ENCODE measurements at places on chromosomes 7 and 10.

DNA sequence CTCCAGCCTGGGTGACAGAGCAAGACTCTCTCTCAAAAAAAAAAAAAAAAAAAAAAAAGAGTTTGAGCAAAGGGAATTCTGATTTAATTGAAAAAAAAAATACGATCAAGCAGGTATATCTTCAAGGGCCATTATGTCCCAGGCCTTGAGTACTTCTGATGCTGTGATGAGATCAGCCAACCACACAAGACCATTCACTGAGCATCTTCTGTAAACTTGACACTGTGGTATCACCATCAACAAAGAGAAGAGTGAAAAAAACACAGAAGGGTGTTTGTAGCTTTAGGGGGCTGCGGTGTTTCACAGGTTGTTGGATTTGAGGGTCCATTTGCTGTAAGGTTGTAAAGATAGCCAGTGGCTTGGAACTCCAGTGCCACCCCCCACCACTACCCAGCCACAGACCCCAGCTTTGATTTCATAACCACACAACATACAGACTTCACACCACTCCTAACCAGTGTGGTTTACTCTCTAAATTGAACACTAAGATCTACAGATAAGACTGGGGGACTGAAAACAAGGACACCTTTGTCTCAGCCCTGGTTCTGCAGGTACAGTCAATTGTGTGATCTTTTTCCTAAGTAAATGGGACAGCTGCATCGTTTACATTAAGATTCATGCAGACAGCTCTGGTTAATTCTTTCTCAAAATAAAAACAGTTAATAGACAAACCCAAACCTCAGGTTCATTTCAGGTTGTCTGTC, 66.4 kb downstream of the CDC123 start:
- DNase-seq: no peak

DNA sequence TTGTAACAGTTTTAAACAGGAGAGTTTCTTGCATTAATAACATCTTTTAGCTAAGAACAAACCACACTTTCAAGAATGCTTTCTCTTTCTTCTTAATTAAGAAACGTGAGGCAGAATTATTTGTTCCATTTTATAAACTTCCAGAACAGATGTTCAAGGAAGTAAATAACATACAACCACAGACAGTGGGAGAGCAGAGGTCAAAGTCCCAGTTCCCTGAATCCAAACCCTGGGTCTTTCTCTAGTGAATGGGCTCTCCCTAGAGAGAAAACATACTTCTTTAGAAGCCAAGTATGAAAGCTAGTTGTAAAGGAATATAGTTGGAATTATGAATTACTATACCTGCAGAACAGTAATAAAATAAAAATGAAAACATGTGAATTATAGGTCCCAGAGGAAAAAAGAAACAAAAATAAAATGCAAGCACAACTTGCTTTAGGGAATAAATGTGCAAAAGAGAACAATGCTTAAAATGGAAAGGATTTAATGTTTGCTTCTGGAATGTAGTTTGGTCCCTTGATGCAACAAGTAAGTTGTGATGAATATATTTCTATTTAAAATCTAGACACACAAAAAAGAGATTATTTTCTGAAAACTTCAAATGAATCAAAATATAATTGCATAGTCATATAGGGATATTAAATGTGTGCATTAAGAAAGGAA, 6.0 kb downstream of the OR6B1 start:
- no peak for DNase-seq

- DNase-seq: no peak
Observed at GRCh38 chr10:118968060-118968459, 61.5 kb upstream of the NANOS1 start.

GRCh38 chr7:82294382-82294784, 149.2 kb downstream of the CACNA2D1 start:
- no peak for DNase-seq

- DNase-seq: no peak
Observed at GRCh38 chr10:63921908-63922467, 400.8 kb downstream of the REEP3 start.

- peak; percentile 26 for DNase-seq
Observed at GRCh38 chr7:117458977-117459583, 20.7 kb upstream of the CFTR start.

DNA sequence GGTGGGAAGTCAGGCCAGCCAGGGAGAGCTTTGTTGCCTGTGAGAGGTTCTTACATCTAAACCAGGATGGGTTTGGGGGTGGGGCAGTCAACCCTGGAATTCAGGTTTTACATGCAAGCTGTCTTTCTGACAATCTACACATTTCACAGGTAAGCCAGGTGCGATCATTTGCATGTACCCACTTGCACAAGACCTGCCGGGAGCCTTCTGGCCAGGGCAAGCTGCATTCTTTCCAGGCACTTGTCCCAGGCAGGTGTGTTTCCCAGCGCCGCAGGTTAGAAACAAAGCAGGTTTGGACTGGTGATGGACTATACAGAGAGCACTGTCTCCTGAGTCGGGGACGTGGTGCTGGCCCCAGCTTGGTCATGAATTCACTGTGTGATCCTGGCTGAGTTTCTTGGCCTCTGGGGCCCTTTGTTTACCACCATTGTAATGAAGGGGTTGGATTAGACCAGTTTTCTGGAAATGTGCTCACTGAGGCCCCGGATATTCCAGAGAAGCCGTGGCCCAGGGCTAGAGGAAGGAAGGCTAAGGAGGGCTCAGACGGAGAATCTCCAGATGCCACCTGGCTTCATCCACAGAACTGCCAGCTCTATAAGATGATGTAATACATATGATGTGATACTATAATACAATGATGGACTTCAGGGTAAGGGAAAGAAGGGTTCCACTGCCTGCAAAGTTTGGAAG, 205.2 kb upstream of the SVIL start:
- DNase-seq: no peak

DNA sequence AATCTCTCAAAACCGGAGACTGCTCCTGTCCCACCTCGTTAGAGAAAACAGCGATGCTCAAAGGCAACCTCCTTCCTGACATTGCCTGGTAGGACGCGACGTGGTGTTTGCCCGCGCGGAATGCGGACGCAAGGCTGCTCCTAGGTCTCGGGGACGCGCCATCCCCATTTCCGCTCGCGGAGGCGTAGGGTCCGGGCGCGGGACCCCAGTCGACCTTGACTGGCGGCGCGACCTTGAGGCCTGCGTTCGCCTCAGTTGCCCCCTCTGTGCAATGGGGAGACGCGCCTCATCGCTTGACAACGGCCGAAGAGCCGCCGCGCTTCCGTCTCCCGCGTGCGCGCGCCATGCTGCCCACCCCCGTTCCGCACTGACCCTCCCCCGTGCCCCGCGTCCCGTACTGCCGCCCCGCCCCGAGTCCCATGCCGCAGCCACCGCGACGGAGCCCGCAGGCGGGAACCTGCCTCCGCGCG, 412 bp upstream of the PPIA start:
- DNase-seq: no peak

DNA sequence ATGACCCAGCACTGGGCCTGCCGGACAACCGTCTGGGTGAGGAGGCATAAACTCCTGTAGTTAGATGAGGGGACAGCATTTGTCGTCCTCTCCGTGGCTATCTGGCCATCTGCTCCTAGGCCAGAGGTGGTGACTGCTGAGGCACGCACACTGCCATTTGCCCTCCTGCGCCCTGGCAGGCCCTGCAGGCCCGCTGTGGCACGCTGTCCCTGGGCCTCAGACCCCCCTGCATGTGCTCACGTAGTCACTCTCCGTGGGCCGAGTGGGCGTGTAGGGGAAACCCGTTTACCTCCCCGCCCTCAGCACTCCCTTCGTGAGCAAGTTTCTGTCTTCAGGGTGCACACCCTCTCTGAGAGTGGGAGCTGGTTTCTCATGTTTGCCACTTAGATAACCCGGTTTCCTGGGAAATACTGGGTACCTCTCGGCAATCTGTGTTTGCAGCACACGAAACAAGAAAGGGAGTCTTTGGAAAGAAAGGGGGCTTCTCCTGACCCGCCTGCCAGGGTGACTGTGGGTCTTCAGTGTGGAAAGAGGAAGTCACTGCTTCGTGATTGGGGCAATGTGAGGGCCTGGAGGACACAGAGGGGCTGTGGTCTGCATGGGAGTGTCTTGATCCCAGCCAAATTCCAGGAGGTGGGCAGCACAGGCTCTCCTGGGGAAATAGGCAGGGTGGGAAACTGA, 10.8 kb downstream of the ADAMTS14 start:
- DNase-seq: no peak

DNA sequence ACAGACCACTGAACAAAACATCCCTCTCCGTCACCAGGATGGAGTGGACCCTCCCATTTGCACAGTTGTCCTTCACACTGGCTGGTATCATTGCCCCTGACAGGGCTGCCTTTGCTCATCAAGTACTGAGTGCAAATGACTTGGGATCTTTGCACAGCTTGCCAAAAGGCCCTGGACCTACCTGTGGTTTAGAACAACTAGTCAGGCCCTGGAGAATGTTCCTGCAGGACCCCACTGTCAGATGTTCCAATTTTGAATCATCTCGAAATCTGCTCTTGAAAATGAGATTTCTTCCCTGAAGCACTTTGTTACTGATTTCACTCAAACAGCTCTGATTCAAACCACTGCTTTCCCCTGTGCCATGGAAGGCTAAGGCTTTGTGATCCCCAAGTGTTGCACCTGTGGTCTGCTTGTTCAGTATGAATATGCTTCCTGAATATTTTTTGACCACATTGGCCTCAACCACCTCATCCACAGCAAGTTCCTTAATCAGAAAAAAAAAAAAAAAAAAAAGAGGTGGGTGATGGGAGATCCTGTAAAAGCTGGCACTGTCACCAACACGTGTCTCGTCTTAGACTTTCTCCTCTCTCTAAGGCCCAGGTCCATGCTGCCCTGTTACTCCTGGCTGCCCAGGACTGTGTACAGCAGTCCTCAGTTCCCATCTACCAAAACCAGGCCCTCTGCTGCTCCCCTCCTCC, 2.7 kb upstream of the AOAH start:
- peak; percentile 69 for DNase-seq

- no peak for DNase-seq
Observed at GRCh38 chr7:105354383-105354782, 34.3 kb downstream of the SRPK2 start.
